ENCODE measurements at places on chromosomes 7 and 10.
A peak's percentile ranks its signal among the peaks of the same experiment; 100 is the strongest.

DNA sequence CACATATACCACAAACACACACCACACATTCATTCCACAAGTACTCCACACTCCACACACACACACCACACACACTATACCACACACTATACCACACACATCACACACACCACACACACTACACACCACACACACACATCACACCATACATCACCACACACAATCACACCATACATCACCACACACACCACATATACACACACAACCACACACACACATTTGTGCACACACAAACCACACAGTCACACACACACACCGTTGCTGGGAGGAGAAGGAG is 112.8 kb downstream of the PTPN20 start:
- DNase-seq, result no peak

GRCh38 chr10:48614481-48615390 is 9.9 kb upstream of the ARHGAP22 start:
- no peak for DNase-seq

DNA sequence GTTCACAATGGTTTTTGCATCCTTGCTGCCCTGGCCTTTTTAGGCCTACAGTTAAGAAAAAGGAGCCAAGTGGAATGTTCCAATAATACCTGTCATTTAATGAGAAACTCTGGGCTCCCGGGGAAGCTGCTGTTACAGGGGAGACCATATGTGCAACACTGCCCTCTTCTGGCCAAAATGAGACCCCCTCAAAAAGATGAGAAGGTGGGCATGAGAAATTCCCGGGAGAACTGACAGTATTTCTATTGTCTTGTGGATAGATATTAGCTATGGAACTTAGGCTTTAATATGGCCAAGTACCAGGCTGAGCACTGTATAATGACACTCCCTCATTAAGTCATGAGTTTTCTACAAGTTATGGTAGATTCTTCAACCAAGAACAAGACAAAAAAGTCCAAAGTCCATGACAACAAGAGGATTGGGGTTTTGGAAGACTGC is 99.4 kb downstream of the CCDC3 start:
- DNase-seq, result peak; percentile 22

DNA sequence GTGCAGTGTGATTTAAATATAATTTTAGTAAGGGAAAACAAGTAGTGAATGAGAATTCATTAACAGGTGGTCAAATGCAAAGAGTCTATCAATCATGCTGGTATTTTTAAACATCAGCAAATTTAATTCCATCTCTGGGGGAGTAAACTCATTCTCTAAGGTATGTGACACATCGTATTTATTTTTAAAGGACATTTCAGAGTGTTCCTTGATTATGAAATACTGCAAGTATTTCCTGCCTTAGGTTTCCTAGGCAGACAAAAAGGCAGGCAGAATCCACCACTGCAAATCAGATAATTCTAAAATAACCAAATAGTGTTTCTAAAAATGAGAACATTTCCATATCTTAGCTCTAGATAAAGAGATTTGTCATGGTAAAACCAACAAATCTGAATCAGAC is 193.8 kb downstream of the LRRTM3 start:
- DNase-seq, result no peak

- DNase-seq, result no peak
These were observed 9.5 kb downstream of the LMOD2 start for GRCh38 chr7:123665157-123665556.

Measured in NCI-H1930 (cell line).